ENCODE measurements at places on chromosomes 12 and 14.

DNA sequence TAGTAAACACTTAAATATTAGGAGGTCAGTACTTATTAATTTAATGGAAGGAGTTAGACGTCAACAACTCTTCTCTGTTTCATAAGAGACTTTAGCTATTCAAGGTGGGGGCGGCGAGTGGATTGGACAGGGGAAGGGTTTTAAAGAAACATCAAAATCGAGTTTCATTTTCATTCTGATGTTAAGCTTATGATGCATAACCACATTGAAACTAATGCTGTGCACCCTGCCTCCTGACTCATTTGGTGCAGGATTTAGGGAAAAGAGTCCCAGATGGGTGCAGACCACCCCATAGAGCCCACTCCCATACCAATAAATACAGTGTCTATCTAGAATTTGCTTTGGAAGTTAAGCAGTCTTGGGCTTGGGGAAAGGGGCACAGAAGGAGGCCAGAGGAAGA, 7.4 kb downstream of the ZBTB39 start:
- DNase-seq = no peak

GRCh38 chr14:21825149-21825743, 151.6 kb upstream of the OR4E1 start:
- no peak for DNase-seq

GRCh38 chr12:102501773-102502172, 21.4 kb upstream of the IGF1 start:
- no peak for DNase-seq

DNA sequence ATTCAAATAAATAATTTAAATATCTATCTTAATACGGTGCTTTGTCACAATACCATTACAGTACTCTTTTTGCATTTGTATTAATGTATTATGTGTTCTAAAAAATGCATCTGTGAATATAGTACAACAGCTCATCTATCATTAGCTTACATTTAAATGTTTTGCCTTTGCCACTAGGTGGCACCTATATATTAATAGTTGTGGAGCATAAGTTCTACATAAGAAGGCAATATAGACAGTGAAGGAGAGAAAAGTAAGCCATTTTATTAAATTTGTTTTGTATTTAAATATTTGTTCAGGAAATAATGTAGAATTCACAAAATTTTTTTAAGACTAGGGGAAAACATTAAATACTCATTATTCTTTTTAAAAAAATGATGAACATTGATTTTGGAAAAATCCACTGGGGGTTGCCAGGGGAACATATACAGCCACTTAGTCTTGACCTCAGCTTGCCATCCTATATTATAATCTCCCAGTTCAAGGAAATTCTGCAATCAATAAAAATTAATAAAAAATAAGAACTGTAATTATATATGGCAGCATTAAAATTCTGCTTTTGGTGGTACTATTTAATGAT, 9.8 kb downstream of the CCER1 start:
- DNase-seq = no peak

DNA sequence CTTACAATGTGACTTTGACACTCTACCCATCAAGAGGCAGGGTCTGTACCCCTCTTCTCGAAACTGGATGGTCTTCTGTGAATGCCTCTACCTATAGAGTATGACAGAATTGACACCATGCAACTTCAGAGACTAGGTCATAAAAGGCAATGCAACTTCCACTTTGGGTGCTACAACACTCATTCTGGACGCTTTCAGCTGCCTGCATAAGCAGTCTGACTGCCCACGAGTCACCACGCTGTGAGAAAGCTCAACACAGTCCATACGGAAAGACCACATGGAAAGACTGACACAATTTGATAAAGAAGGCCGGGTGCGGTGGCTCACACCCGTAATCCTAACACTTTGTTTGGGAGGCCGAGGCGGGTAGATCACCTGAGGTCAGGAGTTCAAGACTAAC, 14.9 kb downstream of the SLC7A7 start:
- DNase-seq = no peak

GRCh38 chr12:7498809-7499208, 4.8 kb downstream of the CD163 start:
- no peak for DNase-seq

DNA sequence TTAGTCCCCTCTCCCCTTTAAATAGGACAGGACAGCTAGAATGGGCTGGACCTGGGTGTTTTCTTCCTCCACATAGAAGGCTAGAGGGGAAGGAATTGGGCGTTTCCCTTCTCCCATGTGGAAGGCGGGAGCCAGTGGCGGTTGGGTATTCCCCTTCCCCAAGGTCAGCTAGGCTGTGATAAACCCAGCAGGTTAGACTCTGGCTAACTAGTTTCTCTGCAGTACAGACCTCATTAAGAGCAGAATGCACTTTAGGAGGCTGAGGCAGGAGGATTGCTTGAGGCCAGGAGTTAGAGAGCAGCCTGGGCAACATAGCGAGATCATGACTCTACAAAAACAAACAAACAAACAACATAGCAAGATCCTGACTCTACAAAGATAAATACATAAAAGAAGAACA, 92.6 kb downstream of the BEGAIN start:
- no peak for DNase-seq

- DNase-seq = no peak
These were observed 53.8 kb upstream of the GSC start for GRCh38 chr14:94823556-94824341.

DNA sequence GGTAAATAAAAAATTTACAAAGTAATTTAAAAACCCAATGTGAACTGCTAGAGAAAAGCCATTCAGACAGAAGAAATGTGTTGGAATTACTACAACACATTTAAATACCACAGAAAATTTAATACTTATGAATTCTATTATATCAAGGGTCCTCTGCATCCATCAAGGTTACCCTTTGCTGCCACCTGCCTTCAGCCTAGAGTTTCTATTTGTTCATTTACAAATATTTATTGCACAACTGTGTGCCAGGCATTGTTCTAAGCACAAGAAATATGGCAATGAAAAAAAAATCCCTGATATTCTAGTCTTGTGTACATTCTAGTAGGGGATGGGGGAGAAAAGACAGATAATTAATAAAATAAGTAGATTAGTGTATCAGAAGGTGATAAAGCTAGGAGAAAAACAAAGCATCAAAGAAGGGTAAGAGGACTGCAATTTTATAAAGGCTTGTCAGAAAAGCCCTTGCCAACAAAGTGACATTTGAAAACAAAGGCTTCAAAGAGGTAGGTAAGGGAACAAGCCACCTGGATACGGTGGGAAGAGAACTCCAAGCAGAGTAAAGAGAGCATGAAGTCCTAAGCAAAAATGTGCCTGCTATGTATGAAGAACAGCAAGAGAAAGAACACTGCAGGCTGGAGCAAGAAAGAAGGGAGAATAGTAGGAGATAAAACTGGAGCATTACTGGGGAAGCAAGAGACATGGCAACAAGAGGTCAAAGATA, 59.1 kb upstream of the SLC6A13 start:
- DNase-seq = no peak

DNA sequence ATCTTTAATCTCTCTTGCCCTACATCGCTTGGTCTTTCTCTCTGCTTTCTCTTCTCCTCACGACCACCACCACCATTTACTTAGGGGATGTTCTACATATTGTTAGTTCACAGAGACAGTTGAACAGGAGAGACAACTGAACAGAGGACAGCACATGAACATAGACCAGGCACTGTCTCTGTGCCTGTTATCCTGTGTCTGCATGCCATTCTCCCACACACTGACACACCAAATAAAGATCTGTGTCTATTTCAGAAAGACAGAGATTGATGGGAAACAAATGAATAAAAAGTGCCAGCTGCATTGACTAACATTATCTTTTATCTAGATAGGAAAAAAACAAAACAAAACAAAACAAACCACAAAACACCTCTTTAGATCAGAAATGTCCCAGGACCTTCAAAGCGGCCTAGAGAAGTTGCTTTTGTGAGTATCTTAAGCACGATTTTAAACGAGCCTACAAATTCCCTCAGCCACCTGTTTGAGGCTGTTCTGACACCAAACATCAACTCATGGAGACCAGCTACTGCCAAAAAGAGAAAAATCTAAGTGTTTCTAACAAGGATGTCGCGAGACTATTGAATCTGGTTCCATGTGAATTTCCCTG, 77.6 kb upstream of the PARP11 start:
- DNase-seq = no peak

GRCh38 chr12:1758887-1759286, 61.5 kb upstream of the LRTM2 start:
- no peak for DNase-seq

DNA sequence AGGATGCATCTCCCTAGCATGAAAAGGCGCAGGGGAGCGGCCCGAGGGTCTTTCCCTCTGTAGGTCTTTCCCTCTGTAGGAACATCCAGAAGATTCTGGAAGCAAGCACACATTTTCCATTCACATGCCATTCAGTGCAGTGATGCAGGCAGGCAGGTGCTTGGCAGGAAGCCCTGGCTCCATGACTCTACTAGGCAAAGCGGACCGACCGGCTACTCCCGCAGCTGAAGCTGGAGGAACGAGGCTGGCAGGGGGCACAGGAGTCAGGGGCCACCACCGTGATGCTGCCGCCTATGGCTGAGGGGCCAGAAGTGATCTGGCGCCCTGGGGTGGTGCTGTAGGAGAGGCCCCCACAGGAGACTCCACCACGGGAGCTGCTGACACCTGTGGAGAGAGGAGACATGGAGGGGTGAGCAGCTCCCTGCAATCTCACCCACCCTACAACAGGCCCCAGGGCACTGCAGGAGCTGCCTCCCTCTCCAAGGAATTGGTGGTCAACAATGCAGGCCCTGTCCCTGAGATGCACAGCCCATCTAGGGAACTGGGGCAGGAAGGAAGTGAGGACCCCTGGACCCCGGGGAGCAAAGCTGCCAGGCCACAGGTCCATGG, 6.5 kb downstream of the KRT85 start:
- DNase-seq = no peak

DNA sequence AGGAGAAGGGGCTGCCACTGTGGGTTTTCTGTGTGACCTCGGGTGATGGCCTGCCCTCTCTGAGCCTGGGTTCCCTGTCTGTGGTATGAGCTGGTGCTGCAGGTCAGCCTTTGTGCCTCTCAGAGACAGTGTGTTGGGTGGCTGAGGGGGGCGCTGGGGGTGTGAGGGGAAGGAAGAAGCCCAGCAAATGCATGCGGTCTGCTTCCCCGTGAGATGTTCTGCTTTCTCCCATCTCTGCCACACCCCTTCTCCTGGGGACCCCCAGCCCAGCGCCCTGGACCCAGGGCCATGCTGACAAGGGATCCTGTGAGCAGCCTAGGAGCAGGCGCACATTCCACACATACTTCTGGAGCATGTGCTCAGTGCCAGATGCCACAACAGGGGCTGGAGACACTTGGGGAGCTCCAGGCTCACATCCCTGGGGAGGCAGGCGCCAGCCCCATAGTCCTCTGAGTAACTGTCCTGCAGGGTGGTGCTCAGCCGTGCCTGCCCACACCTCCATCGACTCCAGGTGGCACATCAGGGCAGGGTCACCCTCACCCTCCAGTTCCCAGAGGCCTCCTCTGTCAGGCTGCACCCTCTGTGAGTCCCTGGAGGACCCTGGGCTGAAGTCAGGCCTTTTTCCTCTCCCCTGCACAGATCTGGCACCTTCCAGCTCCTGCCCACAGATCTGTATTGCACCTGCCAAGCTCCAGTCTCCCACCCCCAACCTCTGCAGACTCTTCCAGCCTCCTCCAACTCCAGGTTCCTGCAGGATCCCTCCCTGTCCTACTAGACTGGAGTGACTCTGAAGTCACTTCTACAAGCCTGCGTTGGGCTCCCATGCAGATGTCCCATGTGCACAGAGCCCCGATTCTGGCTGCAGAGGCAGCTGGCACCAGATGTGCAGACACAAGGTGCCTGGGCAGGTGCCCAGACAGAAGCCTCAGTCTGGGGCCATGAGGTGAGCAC, 205.6 kb downstream of the KIF26A start:
- no peak for DNase-seq

- peak; percentile 46 for DNase-seq
These were observed 1.4 kb downstream of the NTF3 start for GRCh38 chr12:5433081-5433844.

DNA sequence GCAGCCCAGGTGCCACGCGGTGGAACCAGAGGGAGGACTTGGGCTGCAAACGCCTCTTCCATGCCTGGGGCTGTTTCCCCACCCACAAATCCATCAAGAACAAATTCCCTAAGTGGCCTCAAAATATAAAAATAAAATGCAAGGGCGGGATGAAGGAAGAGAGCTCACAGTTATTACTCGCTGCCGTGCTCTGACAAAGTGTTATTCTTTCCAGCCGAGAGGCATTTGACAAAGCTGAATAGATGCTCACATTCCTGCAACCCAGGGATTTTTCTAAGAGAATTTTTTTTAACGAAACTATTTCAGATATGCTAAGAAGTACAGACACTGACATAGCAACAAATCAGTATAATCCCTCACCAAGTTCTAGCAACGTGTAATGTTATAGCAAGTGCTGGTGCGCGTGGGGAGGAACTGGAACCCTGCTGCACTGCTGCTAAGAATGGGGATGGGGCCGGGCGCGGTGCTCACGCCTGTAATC, 70.7 kb downstream of the SCARB1 start:
- no peak for DNase-seq

- DNase-seq = no peak
These were observed 77.9 kb downstream of the BCL11B start for GRCh38 chr14:99194136-99194535.

- DNase-seq = no peak
These were observed 209.4 kb downstream of the LRIG3 start for GRCh38 chr12:58710901-58711300.

Measured in spinal cord (tissue), 10 donors.